HL-60 (cell line): ENCODE measurements at places on chromosomes 7 and 10.

- DNase-seq, result no peak
Measured at GRCh38 chr7:69619635-69620034, 21.4 kb downstream of the AUTS2 start.

GRCh38 chr7:64630496-64630895 is 35.4 kb upstream of the ZNF107 start:
- DNase-seq, result no peak

GRCh38 chr7:3927446-3928110 is 626.5 kb downstream of the SDK1 start:
- DNase-seq, result no peak

GRCh38 chr10:11757821-11758463 is 15.8 kb downstream of the ECHDC3 start:
- DNase-seq, result peak; percentile 28

DNA sequence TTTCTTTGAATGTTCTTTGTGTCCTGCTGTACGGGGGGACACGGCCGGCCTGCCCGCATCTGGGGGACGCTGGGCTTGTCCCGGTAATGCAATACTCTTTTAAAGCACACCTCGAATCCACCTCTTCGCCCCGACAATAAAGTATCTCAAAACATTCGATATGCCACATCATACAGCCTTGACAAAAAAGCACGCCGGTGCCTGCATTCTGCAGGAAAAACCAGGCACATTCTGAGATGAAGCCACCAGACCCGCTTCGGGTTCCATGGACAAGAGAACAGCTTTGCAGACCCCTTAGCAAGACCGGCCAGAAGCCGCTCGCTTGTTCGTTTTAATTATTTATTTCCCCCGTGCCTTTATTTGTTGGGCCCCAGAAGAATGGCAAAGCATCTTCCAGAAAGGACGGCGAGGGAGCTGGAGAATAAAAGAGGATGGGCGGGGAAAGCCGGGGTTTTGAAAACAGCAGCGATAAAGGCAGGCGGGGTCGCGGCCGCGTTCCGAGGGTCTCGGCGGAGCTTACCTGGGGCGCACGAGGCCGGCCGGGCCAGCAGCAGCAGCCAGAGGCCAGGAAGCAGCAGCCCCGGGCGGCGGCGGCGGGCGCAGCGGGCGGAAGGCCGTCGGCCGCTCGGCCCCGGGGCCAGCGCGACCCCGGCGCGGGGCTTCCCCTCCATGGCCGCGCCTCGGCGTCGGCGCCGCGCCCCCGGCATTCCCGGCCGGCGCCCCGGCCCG is 462 bp downstream of the KIAA1549 start:
- DNase-seq, result no peak

- no peak for DNase-seq
Measured at GRCh38 chr7:37369906-37370305, 78.8 kb downstream of the ELMO1 start.

GRCh38 chr7:32167256-32167655 is 97.0 kb upstream of the PDE1C start:
- DNase-seq, result no peak

DNA sequence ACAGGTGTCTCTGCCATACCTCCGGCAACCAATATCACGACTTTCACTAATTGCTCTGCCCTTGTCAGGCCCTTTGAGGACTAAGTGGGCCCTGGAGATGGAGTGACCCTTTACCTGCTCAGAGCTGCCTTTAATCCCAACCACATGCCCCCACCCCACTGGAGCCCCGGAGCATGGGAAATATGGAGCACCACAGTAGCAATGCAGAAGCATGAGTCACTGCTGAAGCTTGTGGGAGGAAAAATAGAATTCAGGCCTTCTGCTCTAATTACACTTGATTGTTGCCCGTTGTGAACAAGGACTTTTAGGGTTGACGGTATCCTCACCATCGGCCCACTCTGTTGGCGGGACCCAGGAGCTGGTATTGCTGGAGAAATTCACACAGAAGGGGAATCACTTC is 52.5 kb upstream of the FRMD4A start:
- no peak for DNase-seq

GRCh38 chr7:23893942-23894891 is 184.2 kb downstream of the STK31 start:
- DNase-seq, result peak; percentile 23

GRCh38 chr7:3003936-3004335 is 39.7 kb downstream of the CARD11 start:
- DNase-seq, result no peak

DNA sequence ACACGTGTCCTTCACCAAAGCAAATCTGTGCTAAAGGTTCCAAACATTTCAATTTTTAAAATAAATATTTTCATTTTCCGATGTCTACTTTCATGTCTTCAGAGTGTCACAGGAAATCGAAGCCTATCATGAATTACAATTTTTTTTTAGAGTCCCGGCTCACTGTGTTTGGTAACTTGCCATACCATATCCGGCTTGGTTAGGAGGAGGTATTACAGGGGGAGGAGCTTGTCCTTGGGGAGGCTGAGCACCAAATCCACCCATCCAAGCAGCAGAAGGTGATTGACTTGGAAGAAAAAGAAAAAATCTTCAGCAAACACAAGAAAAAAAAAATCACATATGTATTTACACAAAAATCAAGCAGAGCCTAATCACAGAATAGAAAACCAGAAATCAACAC is 21.3 kb downstream of the TIAL1 start:
- no peak for DNase-seq

DNA sequence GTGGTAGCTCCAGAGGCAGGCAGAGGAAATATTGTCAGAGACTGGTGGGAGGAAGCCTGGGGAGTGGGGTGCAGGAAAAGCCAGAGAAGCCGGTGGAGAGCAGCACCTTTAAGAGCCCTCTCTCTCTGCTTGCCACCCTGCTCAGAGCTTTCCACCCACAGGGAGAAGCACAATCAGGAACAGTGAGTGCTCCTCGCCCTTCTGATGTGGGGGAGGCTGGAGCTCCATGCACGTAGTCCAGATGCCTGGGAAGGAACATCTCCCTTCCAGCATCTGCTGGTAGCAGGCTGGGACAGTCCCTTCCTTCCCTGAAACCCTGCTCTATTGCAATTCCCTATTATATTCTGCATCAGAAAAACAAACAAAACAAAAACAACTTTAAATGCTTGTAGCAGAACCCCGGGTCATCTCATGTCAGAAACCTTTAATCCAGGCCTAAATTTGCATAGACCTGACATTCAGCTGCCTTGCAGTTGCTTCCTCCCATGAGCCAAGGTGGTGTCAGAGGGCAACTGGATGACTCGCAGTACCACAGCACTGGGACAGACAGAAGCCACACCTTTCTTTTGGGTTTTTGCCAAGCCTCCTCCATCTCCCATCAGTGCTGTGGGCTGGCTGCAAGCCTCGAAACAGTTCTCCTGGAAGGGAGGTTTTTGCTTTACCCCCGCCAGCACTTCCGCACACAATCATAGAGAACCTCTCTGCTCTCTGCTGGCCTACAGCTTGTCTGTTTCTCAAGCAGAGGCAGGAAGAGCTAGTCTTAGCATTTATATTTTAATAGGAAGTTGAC is 13.1 kb downstream of the AVPI1 start:
- peak; percentile 68 for DNase-seq

GRCh38 chr10:79238158-79238520 is 109.1 kb upstream of the PPIF start:
- DNase-seq, result no peak

GRCh38 chr7:36303202-36304098 is 86.2 kb upstream of the ANLN start:
- no peak for DNase-seq

DNA sequence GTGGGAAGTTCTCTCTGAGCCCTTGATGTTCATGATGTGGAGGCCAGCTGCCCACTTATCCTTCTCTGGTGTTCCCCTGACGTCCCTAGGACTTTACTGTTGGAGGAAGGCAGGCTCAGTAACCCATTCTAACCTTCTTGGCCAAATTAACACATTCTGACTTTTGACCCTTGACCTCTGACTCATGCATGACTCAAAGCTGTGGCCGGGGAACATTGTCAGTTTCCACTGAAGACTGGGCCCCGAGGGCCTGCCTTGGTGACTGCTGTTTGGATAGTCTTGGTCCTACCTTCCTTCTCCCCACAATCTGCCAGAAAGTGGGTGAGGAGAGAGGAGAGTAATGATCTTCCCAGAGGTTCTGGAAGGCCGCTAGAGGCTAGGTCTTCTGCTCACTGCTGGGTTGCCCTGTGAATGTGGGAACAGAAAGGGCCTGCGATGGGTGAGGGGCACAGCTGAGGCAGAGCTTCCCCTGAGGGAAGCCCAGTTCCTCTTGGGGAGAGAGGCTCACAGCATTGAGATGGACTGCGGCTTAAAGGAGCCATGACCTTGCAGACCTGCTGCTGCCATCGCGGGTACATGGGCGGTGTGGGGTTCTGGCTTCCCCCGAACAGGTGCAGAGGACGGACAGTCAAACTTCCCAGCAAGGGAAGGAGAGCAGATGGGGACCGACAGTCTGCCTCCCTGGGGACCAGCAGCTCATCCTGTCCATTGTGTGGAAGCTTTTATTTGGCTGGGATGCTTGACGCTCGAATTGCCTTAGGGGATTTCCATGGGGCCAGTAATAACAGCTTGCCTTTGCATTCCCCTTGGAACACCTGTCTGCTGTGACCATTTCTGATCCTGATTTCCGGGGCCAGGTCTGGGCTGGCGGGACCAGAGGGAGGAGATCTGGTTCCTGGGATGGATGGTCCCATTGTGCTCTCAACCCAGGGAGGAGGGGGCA is 43.8 kb downstream of the ADAMTS14 start:
- DNase-seq, result peak; percentile 76

- DNase-seq, result no peak
Measured at GRCh38 chr7:106597751-106598546, 63.0 kb downstream of the CCDC71L start.

- DNase-seq, result no peak
Measured at GRCh38 chr10:99266383-99266782, 30.7 kb upstream of the HPSE2 start.

DNA sequence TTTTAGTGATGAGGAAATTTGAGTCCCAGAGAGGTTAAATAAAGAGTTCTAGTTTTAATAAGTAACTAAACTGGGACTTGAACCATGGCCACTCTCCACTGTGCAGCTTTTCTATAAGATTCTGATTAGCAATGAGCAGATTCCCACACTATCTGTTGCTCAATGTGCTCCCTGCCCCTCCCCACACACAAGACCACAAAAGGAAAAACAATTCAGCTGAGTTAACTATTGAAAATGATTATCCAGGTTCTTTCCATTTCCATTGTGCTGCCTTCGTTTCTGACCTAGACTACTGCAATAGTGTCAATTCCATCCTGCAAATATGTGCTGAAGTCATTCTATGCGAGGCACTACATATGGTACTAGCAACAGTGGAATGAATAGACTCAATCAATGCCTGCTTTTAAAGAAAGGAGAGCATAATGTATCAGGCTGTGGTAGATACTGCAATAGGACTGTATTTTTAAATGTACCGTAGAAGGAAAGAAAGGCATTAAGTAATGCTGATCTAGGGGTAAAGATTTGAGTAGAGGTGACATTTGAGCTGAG is 97.0 kb downstream of the SEMA3C start:
- DNase-seq, result no peak

GRCh38 chr7:1969459-1970284 is 263.1 kb downstream of the MAD1L1 start:
- DNase-seq, result no peak

DNA sequence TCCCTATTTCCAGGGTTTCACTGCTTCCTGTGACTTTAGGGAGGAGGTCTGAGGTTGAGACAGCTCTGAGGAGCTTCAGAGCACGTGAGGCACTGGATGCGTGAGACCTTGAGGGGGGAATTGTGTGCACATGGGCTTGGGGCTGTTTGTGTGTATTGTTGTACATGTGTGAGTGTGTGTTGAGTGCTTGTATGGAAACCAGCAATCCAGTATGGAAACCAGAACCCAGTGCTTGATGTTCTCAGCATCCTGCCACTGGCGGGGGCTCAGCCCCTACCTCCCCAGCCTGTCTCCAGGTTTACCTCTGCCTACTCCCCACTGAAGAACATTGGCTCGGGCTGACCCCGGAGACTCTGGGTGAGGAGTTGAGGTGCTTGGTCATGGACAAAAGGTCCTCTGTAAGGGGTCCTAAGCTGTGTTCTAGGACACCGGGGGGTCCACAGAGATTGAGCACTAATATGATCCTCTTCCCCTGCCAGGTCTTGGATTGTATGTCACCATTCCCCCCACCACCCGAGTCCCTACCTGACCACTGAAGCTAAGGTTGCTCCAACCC is 20.8 kb downstream of the SFTPD start:
- no peak for DNase-seq

GRCh38 chr10:9834434-9834833 is 1183.2 kb upstream of the CELF2 start:
- no peak for DNase-seq

DNA sequence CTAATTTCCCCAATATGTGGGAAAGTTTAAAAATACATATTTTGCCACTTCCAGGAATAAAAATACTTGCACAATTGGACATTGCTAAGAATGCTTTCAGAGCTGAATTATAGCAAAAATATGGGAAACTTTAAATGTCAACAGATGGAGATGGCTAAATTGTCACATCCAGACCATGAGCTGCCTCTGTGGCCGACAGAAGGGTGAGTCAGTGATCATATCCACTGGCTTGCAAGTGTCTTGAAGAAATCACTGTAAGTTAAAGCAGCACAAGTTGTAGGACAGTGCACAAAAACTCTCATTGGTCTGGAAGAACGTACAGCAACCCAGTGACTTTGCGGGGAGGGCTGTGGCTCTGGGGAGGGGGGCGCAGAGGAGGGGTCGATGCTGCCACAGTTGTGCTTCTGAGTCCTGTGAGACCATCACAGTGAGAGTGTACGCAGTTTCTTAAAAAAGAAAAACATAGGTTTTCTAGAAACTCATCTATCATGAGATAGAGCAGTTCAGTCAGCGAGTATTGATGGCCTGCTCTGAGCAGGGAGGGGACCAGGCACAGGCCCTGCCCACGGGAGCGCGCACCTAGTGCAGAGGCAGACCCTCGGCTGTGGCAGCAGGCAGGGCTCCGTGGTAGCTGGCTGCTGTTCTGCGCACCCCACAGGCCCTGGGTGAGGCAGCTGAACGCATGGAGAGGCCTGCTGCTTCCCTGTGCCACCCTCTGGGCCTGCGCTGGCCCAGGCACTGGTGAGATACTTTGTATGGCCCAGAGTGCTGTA is 25.5 kb downstream of the LRRC27 start:
- DNase-seq, result no peak

- DNase-seq, result no peak
Measured at GRCh38 chr7:49346195-49346899, 422.0 kb downstream of the CDC14C start.

DNA sequence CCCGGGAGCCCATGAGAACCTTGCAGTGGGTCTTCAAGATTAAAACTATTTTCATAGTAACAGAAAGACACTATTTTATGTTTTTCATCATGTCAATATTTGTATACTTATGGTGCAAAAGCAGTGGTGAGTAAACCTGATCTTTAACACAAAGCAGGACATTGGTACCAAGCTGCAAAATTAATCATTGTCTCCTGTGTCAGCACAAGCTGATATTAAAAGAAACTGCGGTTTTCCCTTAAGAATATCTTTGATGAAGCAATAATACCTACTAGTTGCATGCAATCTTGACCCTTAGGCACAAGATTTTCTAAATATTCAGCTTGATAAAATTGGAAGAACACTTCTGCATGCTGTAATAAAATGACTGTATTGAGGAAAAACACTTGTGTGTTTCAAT is 121.7 kb downstream of the MDFIC start:
- no peak for DNase-seq
